ENCODE measurements at places on chromosomes 2 and 18.

DNA sequence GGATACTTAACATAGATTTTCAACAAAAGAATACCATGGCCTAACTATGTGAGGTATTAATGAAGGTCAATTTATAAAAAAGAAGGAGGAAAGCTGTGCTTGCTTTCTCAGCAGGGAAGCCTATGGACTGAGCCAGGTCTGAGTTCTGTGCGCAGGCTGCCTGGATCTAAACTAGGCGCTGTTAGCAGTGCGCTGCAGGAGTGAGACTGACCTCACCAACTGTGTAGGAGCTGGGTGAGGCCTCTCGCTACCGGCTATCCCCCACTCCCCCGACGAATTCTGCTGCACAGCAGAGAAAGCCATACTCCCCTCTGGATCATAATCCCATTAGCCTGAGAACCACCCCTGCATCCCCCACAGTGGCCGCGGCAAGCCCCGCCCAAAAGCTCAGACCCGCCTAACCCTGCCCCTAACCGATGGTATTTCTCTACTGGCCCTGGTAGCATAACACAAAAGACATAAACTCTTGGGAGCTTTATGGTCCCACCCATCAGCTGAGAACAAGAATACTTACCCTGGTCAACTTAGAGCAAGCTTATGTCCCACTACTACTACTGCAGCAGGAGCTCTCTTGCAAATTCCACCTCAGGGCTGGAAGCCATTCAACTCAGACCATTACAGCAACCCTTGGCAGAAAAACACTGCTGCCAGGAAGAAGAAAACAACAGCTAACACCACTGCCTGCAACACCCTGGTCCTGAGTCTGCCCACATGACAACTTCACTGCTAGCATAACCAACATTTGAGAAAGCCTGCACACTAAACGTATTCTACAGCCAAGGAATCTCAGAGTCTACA is 28.0 kb downstream of the SULT1C2 start:
- no peak for DNase-seq

DNA sequence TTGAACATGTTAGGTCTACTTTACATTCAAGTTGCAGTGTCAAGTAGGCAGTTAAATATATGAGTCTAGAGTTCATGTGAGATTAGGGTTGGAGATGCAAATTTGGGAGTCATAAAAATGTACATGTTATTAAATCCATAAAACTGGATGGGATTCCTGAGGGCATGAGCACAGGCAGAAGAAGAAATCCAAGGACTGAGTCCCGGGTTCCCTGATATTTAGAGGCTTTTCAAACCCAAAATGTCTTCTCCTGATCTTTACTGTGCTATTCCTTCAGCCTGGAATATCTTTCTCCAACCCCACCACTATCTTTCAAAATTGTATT is 23.3 kb upstream of the EXOC6B start:
- no peak for DNase-seq

- DNase-seq: no peak
These were observed 13.3 kb upstream of the CYP20A1 start for GRCh38 chr2:203225423-203226039.

DNA sequence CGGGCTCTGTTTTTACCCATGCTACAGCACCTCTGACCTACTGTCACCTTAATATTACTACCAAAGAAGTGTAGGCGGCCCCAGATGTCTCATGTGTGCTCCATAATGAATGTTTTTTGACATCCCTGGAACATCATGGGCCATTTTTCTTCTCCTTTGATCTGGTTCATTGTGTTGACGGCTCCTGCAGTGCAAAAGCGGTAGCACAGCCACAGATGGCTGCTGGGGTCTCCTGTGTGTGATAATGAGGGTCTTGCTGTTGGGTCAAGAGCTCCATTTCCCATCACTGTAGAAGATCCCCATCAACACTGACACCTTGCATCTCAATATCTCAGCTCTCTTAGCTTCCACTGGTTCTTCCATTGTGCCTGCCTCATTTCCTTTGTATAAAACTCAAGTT is 95.0 kb downstream of the CDH20 start:
- DNase-seq: no peak

GRCh38 chr18:41390309-41390708 is 564.7 kb upstream of the PIK3C3 start:
- no peak for DNase-seq

DNA sequence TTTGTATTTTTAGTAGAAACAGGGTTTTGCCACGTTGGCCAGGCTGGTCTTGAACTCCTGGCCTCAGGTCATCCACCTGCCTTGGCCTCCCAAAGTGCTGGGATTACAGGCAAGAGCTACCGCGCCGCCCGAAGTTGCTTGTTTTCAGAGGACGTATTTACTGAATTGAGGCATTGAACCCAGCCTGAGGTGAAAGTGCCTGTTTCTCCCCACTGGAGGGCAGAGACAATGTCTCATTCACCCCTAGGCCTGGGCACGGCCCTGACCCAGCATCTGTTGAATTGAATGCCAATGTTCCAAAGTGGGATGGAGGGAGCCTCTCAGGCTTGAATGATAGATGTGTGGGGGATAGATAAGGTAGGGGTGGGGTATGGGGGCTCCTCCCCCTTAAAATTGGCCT is 4.5 kb upstream of the TMBIM1 start:
- DNase-seq: no peak

GRCh38 chr2:166775176-166775575 is 113.1 kb upstream of the XIRP2 start:
- DNase-seq: no peak

DNA sequence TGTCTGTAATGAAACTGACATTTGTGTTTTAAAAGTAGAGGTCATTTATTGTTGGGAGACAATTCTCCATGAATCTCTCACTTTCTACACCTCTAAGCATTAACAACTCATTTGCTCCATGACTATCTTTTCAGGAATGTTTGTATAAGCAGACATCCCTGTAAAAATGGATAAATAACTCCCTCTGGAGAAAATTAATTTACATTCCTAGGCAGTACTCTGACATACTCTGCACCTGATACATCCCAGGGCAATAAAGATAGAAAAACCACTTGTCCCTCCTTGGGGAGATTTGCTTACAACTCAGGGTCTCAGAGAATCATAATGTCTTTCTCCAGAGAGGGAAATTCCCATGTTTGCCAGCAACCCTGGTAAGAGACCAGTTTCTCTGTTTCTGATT is 1037.7 kb upstream of the SLC39A10 start:
- DNase-seq: no peak

DNA sequence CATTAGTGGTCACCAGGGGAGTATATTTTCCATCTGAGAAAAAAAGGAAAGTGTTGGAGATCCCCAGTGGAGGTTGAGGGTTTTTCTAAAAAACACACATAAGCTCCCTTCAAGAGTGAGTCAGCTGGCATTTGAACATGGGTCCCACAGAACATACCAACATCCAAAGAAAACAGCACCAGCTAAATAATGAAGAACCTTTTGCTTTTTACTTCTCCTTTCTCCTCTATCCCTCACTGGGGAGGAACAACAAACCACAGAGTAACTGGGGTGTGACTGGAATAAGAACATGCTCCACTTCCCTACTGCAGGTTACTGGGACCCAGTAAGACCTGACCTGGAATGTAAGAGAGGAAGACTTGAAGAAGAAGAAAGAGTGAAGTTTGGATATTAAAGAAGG is 56.5 kb upstream of the RAPH1 start:
- no peak for DNase-seq

- DNase-seq: no peak
These were observed 124.0 kb downstream of the BCL2 start for GRCh38 chr18:63195326-63196159.

- no peak for DNase-seq
These were observed 53.3 kb downstream of the MEMO1 start for GRCh38 chr2:31957354-31958139.

DNA sequence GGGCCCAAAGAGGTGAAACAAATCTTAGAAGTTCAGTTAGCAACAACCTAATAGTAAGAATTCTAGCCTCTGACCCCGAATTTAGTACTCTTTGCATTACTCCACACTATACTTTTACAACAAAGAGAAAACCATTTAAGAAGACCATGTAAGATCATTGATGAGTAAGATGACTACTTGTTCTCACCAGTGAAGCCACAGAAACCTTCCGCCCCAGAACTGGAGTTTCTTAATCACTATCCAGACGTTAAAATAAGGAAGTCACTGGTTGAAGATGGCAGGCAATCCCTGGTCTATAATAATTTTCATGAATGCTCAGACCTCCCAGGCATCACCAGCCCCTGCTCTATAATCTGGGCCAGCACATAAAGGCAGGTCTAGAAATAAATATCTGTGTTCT is 95.0 kb downstream of the TMEM163 start:
- DNase-seq: no peak

GRCh38 chr2:24959761-24960160 is 12.0 kb downstream of the DNAJC27 start:
- no peak for DNase-seq

DNA sequence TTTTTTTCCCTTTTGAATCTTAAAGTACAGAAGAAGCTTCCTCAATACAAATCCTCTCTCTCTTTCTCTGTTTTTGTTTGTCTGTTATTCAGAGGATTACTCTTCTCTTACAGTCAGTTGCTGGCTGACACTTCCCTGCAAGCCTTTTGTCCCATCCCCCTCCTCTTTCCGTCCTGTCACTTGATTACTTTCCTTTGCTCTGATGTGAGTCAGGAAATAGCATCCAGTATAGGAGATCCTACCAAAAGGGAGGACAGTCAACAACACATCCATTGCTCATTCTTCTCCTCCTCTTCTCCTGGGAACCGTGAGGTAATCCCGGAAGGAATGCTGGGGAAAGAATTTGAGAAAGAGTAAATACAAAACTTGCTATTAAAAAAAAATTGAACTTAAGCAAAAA is 79.3 kb upstream of the SCN7A start:
- no peak for DNase-seq

All from HS-27A (cell line).